Stimulated activated CD4-positive, alpha-beta T cell treated with anti-CD3 and anti-CD28 coated beads, Interleukin-4, amount 100 ng/mL, for 1 hour (primary cell): ENCODE measurements at places on chromosomes 13 and 19.

GRCh38 chr19:58439576-58440554, at the start of gene ZNF132:
Gene ZNF132 (minus strand): TSS chr19:58440153. CDS start chr19:58439821, 332 bp downstream.
- DNase-seq: peak; percentile 91

DNA sequence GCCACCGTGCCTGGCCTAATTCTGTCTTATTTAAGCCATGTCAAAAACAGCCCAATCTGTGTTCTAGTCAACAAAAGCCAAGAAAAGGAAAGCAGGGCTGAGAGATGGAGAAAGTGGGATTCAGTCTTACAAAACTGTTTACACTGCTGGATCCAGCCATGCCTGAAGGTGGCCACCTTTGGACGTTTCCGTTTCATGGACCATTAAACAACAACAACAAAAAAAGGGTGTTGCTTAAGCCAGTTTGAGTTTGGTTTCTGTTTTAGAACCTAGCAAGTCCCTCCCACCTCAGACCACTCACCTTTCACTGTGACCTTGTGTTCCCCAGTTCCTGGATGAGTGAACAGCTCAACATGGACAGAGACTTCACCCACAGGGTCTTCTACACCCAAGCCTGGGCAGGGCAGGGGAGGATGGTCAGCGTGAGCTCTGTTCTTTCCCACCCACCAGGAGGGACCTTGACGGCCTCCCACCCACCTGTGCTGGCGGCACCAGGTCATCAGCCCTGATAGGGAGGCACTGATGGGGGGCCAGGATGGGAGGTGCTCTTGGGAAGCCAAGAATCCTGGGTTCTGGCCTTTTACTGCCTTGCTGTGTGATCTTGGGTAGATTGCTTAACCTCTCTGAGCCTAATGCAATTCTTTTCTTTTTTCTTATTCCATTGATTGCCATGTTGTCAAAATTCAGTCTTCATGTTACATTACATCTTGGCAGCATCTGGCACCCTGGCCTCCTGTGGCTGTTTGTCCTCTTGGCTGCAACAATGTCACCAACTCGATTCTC, 56.2 kb downstream of the COLGALT1 start:
- no peak for DNase-seq

- DNase-seq: no peak
These were observed 1.9 kb downstream of the GPR18 start for GRCh38 chr13:99256283-99256682.

GRCh38 chr13:59229861-59230260, 933.9 kb downstream of the DIAPH3 start:
- DNase-seq: no peak

DNA sequence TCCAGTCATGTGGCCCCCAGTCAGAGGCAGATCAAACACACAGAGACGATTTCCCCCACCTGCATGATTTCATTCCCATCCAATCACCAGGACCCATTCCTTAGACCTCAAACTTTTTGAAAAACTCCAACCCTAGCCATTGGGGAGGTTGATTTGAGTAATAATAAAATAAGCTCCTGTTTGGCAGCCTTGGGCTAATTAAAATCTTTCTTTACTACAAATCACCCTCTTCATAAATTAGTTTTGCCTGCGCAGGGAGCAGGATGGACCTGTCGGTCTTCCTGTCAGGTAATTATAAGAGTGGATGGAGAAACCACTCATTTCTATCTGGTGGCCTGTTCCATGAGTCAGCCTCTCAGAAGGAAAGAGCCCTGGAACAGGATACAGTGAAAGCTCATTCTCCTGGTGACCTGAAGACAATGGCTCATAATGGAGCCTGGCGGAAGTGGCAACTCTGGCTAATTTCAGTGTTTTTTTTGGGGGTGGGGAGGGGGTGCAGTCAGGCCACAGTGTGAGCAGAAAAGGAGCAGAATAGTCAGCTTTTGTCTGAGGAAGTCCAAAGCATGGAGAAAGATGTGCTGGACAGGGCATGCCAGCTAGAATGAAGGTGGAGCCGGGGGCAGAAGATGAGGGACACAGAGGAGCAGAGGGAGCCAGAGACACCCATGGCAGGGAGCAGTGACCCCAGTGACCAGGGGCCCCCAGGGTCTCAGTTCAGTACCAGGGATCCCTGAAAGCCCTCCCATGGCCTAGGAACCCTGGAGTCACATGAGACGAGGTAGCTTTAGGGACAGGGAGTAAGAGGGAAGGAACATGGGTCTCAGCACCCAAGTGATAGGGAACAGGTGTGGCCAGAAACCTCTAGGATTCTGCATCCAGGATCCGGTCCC, 31.8 kb upstream of the PSG9 start:
- no peak for DNase-seq

DNA sequence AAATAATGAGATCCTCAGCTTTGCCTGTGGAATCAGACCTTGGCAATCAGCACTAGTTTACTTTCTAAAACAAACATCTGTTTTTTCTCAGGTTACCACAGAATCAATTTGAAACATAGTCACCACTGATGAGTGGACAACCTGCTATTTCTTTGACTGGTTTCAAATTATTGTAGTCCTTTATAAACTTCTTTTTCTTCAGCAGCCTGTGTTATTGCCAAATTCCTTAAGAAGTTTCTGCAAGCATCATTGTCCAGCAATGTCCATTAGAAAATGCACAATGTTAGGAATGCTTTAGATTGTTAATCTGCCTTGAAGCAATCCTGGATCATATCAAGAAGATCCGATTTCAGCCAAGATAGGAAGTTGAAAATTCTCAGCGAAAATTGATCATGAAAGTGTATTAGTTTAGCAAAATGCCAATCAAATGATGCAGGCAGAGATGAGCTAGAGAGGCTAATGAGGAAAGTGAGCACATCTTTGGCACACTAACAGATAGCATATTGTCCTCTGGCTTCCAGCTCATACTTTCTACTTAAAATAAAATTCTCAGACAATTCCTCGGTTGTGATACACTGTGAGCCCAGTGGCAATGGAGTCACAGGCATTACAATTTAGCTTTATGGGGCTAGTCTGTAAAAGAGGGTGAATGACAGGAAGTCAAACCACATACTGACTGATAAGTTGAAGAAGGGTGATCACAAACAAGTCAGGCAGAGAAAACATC, 270.6 kb downstream of the SLITRK6 start:
- DNase-seq: no peak

DNA sequence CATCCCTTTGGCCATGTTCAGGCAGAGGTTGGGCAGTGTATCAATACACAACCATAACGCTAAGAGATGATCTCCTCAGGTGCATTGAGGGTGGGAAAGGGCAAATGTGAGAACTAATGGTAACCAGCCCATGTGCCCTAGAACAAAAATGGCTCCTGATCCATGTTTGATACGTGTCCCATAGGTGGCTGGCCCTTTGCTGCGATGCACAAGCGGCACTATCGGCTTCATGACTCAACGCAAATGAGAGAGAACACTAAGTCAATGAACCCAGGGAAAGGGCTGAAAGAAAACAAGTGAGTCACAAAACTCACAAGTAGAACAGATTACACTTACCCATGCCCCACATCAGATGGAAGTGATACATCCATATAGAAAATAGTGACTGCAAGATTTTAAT, 201.7 kb downstream of the ABCC4 start:
- no peak for DNase-seq
